ENCODE measurements at places on chromosomes 11 and 22. TPM values are rescaled to one million over a fixed set of nuclear protein-coding genes. Genes with fewer than 3 reads are reported as not detected.

GRCh38 chr11:67370351-67371076, 2.9 kb downstream of the CLCF1 start:
- DNase-seq = no peak

DNA sequence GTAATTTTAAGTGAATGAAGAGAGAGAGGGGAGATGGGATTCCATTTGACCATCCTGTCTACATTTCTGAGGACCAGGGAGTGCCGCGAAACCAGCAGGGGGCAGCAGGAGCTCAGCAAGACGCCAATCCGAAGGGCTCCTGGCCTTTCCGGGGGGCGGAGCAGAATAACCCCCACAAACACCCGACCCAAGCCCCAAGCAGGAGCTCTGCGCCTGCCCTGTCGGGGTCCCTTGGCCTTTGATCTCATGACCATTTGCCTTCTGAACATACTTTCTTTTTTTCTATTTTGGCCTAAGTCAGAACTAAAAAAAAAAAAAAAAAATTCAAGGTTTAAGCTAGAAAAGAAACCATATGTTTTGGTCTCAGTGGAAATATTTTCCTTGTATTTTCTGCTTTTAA, 21.9 kb upstream of the SCN2B start:
- no peak for DNase-seq

- no peak for DNase-seq
Measured at GRCh38 chr11:99368583-99368982, 347.8 kb downstream of the CNTN5 start.

DNA sequence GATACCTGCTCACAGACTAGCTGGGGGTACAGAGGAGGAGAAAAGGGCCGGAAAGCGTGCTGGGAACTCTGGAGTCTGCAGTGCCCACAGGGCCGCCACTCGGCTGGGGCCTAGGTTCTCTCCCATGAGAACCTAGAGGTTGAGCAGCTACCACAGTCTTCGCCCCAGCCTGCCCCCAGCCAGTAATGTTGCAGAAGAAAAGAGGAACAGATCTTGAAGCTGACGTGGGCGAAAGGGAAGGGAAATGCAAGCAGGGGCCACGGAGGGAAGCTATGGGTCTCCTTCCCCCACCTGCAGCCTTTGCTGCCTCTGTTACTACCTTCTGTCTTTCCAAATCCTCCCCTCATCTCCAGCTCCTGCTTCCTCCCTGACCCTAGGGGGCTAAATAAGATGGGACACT, 28.8 kb upstream of the P2RY2 start:
- peak; percentile 84 for DNase-seq

- no peak for DNase-seq
Measured at GRCh38 chr22:46465793-46466192, 71.6 kb downstream of the CELSR1 start.

GRCh38 chr22:48493733-48494132, 1333.9 kb downstream of the BRD1 start:
- DNase-seq = no peak

- DNase-seq = no peak
Measured at GRCh38 chr11:91761406-91762025, 463.1 kb upstream of the FAT3 start.

GRCh38 chr22:45302751-45303150, 7.0 kb upstream of the FAM118A start:
- no peak for DNase-seq

- no peak for DNase-seq
Measured at GRCh38 chr22:33090836-33091235, 32.7 kb upstream of the SYN3 start.

- peak; percentile 91 for DNase-seq
Measured at GRCh38 chr11:2700415-2701211, 819 bp upstream of the KCNQ1OT1 start.

- DNase-seq = no peak
Measured at GRCh38 chr11:67355794-67356386, 2.5 kb upstream of the POLD4 start.

DNA sequence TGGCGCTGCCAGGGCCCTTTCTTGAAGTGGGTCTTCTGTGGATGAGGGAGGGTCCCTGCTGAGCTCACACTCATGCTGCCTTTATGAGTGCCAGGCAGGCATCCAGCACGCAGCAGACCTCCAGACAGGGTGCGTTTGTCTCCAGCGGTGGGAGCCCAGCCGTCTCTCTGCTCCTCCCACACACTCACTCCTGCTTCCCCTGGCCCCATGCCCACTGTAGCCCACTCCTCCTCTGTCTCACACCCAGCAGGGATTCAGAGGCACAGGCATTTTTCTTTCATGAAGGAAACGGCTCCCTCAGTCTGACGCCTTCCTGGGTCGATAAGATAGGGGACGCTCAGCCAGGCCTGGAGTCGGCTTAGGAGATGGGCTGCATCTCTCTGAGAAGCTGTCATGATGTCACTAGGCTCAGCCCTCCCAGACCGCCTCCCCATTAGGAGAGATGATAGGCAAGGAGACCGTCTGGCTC, 183.9 kb upstream of the NCAM1 start:
- no peak for DNase-seq

DNA sequence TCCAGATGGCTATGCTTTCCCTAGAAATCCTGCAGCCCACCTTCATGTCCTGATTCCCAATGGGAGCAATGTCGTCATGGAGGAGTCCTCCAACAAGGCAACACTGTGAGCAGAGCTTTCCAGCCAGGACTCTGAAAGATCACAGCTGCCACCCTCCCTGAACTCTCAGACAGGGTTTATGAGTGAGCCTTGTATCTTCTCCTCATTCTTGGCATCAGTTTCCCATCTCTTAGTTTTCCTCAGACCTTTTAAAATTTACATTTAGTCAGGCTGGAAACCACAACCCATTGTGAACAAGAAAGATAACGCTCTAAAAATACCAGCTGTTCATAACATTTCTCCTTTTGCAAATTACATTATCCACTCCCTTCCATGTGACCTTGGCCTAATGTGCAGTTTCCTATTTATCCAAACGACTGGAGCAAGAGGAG, 15.6 kb upstream of the LYVE1 start:
- DNase-seq = no peak

DNA sequence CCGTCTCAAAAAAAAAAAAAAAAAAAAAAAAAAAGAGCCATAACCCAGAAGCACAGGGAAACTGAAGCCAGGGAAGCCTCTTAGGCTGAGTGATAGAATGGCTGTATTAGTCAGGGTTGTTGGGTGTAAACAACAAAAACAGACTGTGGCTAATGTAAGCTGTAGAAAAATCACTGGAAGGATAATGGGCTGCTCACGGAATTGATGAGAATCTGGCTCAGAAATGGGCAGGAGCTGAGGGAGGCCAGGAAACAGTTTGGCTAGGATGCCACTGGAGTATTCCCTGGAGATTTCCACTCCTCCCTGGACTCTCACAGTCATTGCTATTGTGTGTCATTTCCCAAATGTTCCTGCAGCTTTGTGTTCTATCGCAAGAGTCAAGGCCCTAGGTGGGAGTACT, 22.4 kb downstream of the SLC22A6 start:
- DNase-seq = peak; percentile 16

- no peak for DNase-seq
Measured at GRCh38 chr22:26842103-26842502, 184.7 kb downstream of the MIAT start.

GRCh38 chr11:117430293-117430955, 102.8 kb downstream of the CEP164 start:
- DNase-seq = no peak

DNA sequence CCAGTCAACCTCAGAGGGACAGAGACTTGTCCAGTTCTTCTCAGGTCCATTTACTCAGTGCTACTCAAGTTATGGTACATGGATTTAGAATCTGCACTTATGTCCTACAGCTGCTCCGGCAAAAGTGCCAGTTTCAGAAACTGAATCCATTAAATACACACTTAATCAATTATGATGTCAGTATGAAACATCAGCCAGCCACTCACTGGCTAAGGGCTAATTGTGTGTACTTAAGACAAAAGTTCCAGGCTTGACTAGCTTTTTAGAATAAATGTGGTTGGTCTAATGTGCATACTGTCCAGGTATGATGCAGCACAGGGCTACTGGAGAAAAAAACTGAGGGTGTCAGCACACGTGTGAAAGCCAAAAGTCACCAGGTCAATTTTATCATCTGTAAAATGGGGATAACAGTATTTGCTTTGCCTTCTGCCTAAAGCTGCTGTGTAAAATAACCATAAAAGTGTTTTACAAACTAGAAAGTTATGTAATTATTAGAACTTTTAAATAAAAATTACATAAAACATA, 55.4 kb upstream of the CYP2D6 start:
- DNase-seq = no peak

DNA sequence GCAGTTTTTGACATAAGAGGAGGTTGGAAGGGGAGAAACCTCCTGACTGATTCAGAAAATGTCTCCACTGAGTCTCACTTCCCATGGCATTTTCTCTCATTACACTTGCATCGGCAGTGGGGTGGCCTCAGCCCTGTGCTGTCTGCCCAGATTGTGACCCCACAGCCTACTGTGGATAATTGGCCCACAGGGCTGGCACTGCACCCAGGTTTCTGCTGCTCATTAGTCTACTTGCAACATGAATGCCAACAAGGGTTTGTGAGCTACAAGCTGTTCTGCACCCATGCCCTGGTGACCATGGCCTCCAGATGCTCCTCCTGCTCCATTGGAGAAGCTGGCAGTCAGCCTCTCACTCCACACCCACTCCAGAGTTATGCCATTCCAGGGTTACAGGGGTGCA, 296.0 kb downstream of the CTTN start:
- DNase-seq = no peak

DNA sequence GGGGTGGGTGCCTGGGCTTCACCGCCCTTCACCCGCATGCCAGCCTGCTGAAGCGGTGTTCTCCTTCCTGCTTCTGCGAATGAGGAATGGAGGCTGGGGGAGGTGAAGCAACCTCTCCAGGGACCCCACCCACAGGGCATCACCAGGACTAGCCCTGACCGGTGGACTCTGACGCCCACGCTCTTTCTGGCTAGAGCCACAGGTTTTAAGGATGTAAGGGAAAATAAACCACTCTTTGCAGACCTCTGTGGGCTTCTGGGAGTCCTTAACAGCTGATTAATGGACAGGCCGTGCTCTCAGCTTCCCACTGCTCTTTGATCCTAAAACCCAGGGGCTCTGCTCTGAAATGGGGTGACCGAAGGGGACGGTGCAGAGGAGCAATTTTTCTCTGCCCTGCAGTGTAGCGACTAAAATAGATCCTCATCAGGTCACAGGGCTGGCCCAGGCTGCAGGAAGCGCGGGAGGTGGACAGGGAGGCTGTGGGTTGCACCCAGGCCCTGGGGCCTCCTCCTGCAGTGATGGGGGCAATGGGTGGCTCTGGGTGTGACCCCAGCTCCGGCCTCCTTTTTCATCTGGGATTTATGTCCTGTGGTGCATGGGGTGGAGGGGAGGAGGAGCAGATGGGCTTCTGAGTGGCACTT, 127.4 kb downstream of the CACNA1I start:
- no peak for DNase-seq

DNA sequence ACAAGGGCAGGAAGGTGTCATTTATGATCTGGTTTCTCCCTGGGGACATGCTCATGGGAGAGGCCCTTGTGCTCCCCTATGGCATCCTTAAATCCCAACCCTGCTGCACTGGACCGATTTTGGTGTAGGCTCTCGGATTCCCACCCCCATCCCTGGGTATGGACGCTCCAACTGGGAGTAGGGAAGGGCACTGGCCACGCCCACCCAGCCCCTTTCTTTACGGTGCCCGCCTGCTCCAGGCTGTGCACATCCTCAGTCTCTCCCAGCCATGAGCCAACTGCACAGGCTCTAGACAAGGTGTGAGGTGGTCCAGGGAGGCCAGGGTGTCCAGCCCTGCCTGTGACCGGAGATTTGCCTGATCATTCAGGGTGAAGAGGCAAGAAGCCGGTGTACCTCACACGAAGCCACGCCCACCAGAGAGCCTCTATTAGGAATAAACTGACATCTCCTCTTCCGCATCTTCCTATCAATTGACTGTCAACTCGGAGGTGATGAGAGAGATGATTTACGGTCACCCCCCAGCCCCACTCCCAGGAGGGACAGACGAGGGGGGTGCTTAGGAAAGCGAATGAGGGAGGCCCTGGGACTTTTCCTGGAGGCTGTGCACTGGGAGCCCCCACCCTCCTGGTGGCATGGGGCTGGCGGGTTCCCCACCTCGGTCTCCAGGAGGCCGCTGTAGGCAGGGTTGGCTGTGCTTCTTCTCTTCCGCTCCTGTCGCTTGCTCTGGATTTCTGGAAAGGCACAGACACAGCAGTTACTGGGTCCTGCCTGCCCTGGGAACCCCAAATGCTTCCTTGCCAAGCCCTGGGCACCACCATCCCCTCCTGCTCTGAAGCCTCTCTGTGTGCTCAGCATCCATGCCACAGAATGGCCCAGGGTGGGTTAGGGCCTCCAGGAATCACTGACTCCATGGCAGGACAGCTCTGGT, 116.7 kb downstream of the PHF21B start:
- no peak for DNase-seq

GRCh38 chr11:43646767-43647166, 33.8 kb upstream of the HSD17B12 start:
- DNase-seq = no peak

- no peak for DNase-seq
Measured at GRCh38 chr11:93757924-93758865, 16.7 kb downstream of the C11orf54 start.

DNA sequence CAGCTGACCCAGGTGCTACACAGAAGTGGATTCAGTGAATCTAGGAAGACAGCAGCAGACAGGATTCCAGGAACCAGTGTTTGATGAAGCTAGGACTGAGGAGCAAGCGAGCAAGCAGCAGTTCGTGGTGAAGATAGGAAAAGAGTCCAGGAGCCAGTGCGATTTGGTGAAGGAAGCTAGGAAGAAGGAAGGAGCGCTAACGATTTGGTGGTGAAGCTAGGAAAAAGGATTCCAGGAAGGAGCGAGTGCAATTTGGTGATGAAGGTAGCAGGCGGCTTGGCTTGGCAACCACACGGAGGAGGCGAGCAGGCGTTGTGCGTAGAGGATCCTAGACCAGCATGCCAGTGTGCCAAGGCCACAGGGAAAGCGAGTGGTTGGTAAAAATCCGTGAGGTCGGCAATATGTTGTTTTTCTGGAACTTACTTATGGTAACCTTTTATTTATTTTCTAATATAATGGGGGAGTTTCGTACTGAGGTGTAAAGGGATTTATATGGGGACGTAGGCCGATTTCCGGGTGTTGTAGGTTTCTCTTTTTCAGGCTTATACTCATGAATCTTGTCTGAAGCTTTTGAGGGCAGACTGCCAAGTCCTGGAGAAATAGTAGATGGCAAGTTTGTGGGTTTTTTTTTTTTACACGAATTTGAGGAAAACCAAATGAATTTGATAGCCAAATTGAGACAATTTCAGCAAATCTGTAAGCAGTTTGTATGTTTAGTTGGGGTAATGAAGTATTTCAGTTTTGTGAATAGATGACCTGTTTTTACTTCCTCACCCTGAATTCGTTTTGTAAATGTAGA, 1.7 kb downstream of the MALAT1 start:
- peak; percentile 76 for DNase-seq

The RNF215 gene
- 9.1 TPM for total RNA-seq

The UPB1 gene
- total RNA-seq = 0.32 TPM

The POU2AF2 gene
- not detected for total RNA-seq

The KRTAP5-9 gene
- total RNA-seq = not detected

The KRTAP5-10 gene
- total RNA-seq = not detected

The MUC5B gene
- total RNA-seq = not detected

All from mesenteric fat pad (tissue), 1 donor.